Stimulated activated CD8-positive, alpha-beta memory T cell treated with anti-CD3 and anti-CD28 coated beads, Interleukin-15, amount 100 ng/mL, for 4 hours (primary cell): ENCODE measurements at places on chromosomes 2 and 18.

GRCh38 chr2:117058366-117058765 lies 756.1 kb upstream of the DDX18 start:
- no peak for DNase-seq

GRCh38 chr2:46174345-46175170 lies 122.6 kb upstream of the EPAS1 start:
- DNase-seq, result no peak

- DNase-seq, result no peak
Measured at GRCh38 chr2:233210843-233211547, 40.5 kb upstream of the ATG16L1 start.

DNA sequence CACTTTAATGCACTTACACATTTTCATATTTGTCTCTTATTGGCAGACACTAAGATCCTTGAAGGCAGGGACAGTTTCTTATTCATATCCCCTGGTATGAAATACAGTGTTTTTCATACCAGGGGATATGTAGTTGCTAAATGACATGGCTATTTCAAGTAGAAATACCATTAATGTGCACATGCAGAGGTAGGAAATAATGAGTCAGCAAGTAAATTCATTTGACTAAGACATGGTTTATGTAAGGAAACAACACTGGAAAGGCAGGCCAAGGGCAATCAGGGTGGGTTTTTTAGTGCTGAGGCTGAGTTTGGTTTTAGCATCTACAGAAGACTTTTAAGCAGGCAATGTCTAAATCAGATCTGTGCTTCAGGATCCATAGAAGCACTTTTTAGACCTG lies 155.9 kb downstream of the WDPCP start:
- no peak for DNase-seq

DNA sequence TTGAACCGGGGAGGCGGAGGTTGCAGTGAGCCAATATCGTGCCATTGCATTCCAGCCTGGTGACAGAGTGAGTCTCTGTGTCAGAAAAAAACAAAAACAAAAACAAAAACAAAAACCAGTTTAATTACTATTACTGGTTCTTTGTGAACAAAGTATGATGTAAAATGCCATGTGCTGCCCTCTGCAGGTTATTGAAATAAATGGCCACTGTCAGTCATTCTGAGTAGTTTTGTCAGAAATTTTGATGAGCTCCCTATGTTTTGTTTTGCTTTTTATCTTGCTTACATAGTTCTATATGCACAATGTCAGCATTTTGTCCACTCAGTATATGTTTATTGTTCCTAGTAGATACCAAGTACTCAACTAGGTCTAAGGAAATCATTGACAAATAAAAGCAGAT lies 423.6 kb upstream of the CHST9 start:
- no peak for DNase-seq

DNA sequence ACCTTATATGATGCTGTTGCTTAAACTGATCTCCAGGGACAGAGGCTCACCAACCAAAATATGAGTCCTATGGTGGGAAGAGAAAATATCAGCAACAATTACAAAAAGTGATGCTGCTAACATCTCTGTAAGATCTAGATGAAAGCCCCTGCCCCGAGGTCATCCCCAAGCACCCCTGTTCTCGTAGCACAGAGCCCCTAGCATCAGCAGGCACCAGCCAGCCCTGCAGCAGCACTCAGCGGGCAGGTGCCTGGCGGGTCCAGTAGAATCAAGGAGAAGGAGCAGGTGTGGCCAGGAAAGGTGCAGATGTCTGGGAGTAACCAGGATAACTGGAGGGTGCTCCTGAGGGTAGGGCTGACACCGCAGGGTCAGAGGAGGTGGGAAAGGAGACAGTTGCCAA lies 474.2 kb upstream of the MYT1L start:
- no peak for DNase-seq

DNA sequence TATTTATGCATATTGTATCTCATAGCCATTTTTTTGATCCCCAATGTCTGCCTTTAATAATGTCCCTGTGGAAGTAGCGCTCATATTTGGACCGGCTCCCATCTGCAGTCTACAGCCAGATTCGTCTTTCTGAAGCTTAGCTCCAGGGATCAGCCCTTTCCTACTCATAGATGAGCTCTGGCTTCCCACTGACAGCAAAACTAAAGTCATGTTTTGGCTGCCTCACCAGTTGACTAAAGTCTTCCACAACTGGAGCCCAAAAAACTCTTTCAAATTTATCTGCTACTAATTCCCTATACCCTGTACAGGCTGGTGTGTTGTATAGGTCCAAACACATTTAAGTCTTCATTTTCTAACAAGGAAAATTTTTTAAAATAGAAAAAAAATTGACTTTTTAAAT lies 294.2 kb upstream of the HNMT start:
- no peak for DNase-seq

DNA sequence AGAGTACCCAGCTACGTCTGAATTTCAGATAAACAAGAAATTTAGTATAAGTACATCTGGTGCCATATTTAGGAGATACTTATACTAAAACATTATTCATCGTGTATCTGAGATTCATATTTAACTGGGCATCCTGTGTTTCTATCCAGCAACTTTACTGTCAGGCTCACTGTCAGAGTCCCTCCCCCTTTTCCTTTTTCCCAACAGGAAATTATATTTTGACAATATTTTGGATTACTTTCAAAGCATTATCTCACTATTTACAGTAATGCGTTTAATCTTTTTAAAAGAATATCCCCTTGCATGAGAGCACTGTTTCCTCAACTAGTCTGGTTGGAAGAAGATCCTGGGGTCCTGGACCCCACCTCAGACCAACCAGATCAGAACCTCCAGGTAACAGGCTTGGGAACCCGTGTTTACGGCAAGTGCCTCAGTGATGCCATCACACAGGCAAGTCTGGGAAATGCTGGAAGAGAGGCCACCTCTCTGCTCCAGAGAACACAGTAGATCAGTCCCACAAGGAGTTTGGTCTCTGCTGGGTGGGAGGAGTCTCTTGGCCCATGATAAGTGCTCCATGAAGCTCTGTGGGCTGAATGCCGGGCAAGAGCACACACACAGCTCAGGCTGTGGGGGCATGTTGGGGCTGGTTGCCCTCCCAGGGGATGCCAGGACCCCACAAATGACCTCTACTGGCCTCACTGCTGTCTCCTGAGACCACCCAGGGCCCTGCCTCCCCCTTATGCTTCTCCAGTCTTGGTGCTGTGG lies 84.2 kb upstream of the UXS1 start:
- no peak for DNase-seq

GRCh38 chr18:38966841-38967240 lies 1401.2 kb upstream of the CELF4 start:
- no peak for DNase-seq

DNA sequence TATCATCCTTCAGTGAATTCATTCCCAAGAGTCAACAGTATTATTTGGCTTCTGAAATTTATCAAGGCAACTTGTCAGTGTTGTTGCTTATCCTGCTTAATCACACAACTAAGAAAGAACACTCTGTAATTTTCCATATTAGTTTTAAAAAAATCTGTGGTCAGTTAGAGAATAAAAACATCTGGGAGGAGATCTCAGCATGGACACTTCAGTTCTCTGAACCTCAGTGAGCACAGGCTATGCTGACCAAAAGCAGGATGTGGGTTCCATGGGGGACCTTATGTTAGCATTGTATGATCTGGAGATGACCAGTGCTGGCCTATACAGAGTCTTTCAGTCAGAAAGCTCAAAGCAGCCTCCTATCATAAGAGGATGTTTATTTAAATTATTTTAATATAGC lies 79.1 kb upstream of the KLHL14 start:
- DNase-seq, result no peak

- DNase-seq, result no peak
Measured at GRCh38 chr2:157459486-157459885, 15.6 kb upstream of the CYTIP start.

GRCh38 chr2:50951437-50951836 lies 80.5 kb downstream of the NRXN1 start:
- no peak for DNase-seq

- DNase-seq, result no peak
Measured at GRCh38 chr2:62554440-62554839, 48.4 kb upstream of the TMEM17 start.

DNA sequence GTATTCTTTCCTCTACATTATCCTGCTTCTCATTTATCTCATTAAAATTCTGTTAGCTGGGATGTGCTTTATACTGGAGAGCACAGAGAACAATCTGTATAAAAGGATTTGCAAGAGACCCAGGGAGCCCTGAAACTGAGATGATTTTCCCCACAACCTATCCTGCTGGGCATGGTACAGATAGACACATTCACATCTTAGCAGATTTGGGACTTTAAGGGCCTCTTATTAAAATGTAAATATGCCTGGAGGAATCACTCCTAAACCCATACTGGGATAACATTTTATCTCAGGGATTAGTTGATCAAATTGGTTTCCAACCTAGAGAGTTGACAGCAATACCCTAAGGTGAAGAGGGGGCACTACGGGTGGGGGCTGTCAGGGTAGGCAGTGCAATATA lies 45.5 kb downstream of the AOX1 start:
- no peak for DNase-seq
